CD8-positive, alpha-beta memory T cell (primary cell): ENCODE measurements at places on chromosomes 1 and 21.

DNA sequence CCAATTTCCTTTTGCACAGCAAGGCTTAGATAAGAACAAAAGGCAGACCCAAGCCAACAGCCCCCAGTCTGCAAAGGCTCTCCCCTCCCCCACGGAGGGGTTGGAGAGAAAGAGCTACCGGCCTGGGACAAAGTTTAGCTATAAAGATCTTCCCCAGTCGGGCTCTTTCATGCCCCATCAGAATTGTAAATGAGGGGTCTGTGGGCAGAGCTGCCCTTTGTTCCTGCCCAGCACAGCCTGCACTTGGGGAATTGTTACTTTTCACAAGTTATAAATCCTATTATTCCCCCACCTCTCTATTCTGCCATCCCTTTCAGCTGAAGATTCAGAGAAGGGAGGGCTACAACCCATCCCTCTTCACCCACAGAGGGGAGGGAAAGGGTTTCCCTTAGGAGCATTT lies 3.5 kb downstream of the MYCL start:
- DNase-seq: no peak

- DNase-seq: no peak
Observed at GRCh38 chr1:240107058-240107684, 15.5 kb downstream of the FMN2 start.

GRCh38 chr1:74771913-74772515 lies 39.1 kb downstream of the TYW3 start:
- DNase-seq: no peak

DNA sequence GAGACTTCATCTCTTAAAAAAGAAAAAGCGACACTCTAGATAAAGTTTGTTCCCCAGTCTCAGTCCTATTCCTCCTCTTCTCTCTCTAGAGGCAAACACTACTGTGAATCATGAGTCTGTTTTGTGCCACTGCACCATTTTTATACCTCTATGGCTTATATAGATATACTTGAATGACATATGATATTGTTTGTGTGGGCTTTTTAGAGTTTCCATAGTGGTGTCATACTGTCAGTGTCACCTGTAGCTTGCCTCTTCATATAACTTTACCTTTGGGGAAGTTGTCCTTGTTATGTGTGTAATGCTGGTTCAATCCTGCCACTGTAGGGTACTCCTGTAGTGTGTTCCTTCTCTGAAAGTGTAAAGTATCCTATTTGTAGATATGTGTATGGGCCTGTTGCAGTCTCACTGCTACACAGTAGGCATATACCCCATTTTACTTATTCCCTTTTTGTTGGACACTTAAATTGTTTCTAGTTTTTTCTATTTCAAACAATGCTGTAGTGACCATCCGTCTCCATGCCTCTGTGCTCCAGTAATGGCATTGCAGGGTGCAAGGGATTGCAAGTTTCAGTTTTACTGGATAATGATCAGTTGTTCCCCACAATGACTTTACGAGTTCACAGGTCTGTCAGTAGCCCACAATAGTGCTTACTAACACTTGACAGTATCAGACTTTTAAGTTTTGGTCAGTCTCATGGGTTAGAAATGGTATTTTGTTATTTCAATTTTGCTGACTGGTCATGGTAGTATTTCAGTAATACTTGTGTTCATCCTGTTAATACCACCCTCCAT lies 2.7 kb downstream of the PRMT2 start:
- peak; percentile 32 for DNase-seq

DNA sequence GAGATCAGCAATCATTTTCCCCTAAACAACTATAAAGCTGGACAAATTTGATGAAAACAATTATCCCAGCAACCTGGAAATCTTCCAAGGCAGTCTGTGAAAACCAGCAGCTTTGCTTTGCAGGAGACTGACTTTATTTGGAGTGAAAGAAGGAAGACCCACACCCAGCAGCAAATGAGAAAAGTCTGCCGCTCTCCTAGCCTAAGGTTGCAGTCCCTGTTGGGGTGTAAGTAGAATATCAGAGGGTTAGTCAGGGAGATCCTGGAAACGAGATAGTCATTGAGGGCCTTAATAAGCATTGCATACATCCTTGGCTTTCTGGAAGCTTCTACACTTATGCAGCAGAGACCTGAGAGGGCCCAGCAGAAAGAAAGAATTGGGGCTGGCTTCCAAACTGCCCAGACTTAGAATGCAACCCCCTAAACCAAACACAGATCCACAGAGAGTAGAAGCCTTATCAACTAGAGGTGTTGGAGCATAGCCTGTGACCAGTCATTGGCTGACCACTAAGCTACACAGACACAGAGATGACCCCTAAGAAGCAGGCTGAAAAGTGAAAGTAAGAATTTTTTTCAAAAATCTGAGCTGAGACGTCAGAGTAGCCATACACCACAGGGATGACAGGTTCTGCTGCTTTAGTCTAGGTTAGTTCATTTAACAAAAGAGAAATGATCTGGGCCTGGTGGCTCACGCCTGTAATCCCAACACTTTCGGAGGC lies 98.3 kb downstream of the LYPLAL1 start:
- no peak for DNase-seq

GRCh38 chr1:75712306-75712705 lies 12.2 kb upstream of the ACADM start:
- no peak for DNase-seq

GRCh38 chr1:160726114-160726497 lies 12.9 kb upstream of the SLAMF7 start:
- DNase-seq: no peak

GRCh38 chr1:9145021-9145668 lies 16.2 kb upstream of the GPR157 start:
- no peak for DNase-seq

DNA sequence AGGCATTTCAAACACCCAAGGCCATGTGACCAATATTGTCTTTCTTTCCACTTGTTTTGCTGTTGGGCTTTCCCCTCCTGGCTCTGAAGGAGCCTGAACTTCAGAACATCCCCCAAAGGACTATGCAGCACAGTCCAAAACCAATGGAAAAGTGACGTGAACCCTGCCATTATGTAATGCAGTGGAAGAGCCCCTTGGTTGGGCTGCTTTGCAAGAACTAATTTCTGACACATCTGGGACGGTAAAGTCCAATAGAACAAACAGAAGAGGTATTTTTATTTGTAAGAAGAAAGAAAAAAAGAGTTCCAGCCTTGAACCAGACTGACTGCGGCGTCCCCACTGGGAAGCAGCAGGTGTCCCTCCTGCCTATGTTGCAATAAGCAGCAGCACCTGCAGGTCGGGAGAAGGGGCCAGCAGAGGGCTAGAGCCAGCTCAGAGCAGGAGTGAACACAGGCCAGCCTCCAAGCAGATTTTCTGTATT lies 116.7 kb downstream of the CDC7 start:
- DNase-seq: peak; percentile 7

DNA sequence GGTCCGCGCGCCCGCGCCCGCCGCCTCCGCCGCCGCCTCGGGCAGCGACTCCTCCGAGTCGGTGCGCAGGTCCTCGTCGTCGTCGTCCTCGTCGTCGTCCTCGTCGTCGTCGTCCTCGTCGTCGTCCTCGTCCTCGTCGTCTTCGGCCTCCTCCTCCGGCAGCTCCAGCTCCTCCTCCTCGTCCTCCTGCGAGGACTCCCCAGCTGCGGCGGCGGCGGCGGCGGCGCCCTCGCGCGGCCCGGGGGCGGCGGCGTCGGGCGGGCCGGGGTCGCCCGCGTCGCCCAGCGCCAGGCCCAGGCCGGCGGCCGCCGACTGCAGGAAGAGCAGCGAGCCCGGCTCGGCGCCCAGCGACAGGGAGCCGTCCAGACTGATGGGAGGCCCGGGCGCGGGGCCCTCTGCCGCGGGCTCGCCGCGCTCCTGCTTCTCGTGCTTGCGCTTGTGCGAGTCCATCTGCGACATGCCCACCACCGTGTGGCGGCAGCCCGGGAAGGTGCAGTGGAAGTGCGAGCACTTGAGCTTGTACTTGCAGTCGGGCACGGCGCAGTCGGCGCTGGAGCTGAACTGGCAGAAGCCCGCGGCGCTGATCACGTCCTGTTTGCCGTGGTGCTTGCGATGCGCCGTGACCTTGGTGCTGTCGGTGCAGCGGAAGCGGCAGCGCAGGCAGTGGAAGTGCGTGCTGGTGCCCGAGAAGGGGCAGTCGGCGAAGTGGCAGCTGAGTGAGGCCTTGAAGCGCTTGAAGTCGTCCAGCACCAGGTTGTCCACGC lies 157.3 kb downstream of the CASZ1 start:
- no peak for DNase-seq

DNA sequence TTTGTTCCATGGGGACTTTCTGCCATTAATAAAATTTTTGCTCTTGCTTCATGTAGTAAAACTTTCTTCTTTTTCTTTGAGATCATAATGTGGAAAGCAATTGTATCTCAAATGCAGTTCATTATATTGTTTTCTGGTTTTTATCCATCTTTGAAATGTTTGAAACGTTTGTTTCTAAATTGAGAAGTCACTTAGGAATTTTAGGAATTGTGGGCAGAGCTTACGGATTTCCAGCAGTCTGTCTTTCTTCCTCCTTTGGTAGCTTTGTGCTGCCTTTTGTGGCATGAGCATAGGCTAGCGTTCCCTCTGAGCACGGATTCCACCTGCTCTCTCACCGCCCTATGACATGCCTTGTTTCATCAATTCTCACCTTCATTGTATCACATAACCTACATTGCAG lies 2.9 kb upstream of the ST6GALNAC5 start:
- DNase-seq: no peak

- no peak for DNase-seq
Observed at GRCh38 chr1:2121101-2121691, 71.0 kb downstream of the PRKCZ start.

- peak; percentile 57 for DNase-seq
Observed at GRCh38 chr1:101235696-101236515, 913 bp upstream of the S1PR1 start.

DNA sequence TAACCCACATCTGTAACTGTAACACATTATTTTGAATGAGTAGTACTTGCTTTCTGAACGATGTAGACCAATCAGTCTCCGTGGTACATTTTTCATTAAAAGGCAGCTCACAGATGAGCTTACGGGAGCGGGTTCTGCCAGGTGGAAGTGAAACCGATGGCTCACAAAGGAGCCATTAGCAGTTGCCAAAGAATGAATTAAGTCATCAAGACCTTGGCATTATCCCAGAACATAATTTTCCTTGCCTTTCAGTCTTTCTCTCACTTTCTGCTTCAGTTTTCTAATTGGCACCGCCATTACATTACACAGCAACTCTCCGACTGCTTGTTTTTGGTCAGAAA lies 33.5 kb upstream of the UTS2 start:
- no peak for DNase-seq

- DNase-seq: no peak
Observed at GRCh38 chr21:42396799-42397745, 1.2 kb upstream of the TMPRSS3 start.

DNA sequence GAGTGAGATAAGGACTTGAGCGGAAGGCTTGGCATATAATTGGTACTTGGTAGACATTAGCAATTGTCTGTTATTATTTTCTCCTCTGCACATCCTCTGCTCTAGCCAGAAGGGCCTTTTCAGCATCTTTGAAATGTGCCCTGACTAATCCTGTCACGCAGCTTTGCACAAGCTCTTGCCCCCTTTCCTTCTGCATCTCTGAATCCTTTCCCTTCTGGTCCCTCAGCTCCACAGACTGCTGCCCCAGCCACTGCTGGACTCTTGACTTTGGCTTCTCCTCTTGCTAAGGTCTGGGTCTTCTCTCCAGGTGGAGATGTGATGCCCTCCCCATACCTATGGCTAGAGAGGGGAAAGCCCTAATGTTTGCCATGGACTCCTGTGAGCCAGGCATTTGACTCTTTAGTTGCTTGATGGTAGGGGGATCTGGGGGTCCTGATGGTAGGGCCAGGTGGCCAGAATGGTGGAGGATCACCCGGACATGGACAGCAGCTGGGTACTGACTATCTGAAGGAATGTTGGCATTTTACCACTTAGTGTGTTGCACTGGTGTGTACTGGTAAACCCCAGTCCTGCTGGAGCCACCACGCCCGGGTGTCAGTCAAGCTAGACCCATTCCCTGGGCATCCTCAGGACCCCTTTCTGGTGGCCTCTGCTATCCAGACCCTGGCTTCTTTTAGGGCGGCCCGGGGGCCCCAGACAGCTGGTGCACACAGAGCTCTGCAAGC lies 4.4 kb downstream of the HPCA start:
- DNase-seq: no peak

GRCh38 chr1:155012026-155012546 lies 9.5 kb downstream of the ZBTB7B start:
- DNase-seq: no peak

DNA sequence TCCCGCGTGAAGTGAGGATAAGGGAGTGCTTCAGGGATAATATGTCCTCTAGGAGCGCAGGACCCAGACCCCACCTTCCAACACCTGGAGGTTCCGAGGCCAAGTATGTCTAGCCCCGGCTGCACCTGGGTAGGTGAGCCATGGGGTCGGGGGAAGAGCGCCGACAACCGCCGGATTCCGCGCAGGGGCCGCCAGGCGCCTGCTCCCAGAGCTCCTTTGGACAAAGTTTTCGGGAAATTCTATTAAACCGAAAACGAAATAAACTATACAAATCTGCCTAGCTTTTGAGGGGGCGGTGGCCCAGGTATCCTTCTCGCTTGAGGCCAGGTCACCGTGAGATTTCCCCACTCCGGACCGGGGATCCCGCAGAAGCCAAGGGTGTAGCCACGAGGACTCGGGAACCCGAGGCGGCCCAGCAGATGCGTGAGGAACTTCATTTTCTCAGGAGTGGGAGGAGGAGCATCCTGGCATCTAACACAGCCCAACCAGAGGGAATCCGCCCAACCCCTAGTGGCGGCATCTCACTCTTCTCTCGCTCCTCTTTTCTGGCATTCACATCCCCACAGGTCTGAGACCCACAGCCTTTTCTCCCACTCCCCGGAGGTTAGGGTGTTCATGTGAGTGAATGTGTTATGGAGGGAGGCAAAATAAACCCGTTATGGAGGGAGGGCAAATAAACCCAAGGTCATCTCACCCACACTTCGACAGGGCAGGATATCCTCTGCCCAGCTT lies 2.3 kb upstream of the DMRTA2 start:
- DNase-seq: no peak

DNA sequence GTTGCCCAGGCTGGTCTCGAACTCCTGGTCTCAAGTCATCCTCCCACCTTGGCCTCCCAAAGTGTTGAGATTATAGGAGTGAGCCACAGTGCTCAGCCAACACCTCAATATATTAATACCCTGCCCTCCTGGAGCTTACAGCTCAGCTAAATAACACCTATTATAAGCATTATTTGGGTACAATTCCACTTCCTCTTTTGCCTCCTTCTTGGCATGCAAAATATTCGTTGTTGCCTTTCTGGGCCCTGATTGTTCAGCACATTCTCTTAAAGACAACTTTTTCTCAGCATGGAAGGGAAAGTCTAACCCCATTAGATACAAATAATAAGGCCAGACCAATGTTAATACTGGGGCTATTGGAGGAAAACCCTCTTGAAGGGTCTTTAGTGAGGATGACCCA lies 2.8 kb downstream of the PAQR7 start:
- DNase-seq: no peak

DNA sequence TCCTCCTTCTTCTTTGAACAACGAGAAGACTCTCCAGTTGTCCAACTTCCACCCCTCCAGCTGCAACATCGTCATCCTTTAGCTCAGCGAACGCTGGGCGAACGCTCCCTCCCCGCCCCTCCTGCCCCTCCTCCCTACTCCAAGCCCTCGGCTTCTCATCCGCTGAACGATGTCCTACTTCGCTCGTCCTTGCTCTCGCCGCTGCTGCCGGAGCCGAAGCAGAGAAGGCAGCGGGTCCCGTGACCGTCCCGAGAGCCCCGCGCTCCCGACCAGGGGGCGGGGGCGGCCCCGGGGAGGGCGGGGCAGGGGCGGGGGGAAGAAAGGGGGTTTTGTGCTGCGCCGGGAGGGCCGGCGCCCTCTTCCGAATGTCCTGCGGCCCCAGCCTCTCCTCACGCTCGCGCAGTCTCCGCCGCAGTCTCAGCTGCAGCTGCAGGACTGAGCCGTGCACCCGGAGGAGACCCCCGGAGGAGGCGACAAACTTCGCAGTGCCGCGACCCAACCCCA lies at the start of gene BCAN:
Gene BCAN, plus strand, starts transcription at position 357 of the 504 bp plus-strand sequence. CDS start 3,938 bp downstream, outside the sequence.
- DNase-seq: no peak

GRCh38 chr21:45586289-45586858 lies 44.1 kb upstream of the SLC19A1 start:
- no peak for DNase-seq
